ENCODE measurements at places on chromosomes 16 and 17.

- DNase-seq = no peak
- no peak overlapping the region for H3K27ac ChIP-seq
- H3K36me3 ChIP-seq = peaks cover 10% of the 10 kb centered on the region
- H3K27me3 ChIP-seq = no peaks in the 10 kb centered on the region
- peaks cover 2% of the 10 kb centered on the region for H3K4me1 ChIP-seq
These were observed 42.8 kb downstream of the MRC2 start for GRCh38 chr17:62670202-62670821.

- no peak overlapping the region for H3K4me3 ChIP-seq
- no peaks in the 10 kb centered on the region for H3K36me3 ChIP-seq
- H3K27ac ChIP-seq = no peak overlapping the region
- DNase-seq = no peak
- peaks cover 5% of the 10 kb centered on the region for H3K4me1 ChIP-seq
These were observed 91.8 kb downstream of the RGS9 start for GRCh38 chr17:65228734-65229620.

- no peak overlapping the region for H3K27ac ChIP-seq
- H3K27me3 ChIP-seq = peaks cover 4% of the 10 kb centered on the region
- H3K4me1 ChIP-seq = no peaks in the 10 kb centered on the region
- H3K36me3 ChIP-seq = no peaks in the 10 kb centered on the region
- no peak for DNase-seq
- H3K4me3 ChIP-seq = no peak overlapping the region
These were observed 9.3 kb upstream of the MRTFB start for GRCh38 chr16:14061732-14062259.

GRCh38 chr16:75476817-75477216 is 12.3 kb upstream of the TMEM170A start:
- no peaks in the 10 kb centered on the region for H3K36me3 ChIP-seq
- H3K27ac ChIP-seq = no peak overlapping the region
- H3K4me1 ChIP-seq = no peaks in the 10 kb centered on the region
- no peaks in the 10 kb centered on the region for H3K27me3 ChIP-seq
- no peak overlapping the region for H3K4me3 ChIP-seq

DNA sequence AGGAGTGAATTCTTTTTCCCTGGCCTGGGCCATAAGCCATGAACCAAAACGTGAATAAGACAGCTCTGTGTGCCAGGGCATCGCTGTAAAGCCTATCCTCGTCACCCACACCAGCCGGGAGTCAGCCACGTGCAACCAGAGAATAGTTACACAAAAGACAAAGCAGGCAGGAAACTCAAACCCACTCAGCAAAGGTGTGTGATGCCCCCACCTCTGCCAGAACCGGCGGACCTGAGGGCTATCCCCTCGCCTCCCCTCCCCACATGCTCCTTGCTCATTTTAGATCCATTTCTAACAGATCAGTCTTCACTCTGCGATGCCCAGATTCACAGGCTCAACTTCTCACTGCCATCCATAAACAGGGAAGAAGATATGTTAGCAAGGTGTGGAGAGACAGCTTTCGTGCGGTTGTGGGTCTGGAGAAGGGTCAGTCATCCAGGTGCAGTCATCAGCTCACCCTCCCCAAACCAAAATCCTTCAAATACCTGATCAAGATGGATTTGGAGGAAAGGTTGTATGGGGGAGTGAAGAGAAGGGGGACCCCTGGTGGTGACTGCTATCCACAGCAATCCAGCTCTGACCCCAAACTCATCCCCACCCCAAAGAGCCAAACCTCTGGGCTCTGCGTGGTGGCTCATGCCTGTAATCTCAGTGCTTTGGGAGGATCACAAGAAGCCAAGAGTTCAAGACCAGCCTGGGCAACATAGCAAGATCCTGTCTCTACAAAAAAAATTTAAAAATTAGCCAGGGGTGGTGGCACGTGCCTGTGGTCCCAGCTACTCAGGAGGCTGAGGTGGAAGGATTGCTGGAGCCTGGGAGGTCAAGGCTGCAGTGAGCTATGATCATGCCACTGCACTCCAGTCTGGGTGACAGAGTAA is 219.2 kb downstream of the C16orf78 start:
- no peaks in the 10 kb centered on the region for H3K27me3 ChIP-seq
- peak; percentile 56 for DNase-seq
- H3K27ac ChIP-seq = peak overlapping the region; percentile 21
- H3K4me3 ChIP-seq = no peak overlapping the region
- peaks cover 38% of the 10 kb centered on the region for H3K4me1 ChIP-seq
- H3K36me3 ChIP-seq = no peaks in the 10 kb centered on the region

DNA sequence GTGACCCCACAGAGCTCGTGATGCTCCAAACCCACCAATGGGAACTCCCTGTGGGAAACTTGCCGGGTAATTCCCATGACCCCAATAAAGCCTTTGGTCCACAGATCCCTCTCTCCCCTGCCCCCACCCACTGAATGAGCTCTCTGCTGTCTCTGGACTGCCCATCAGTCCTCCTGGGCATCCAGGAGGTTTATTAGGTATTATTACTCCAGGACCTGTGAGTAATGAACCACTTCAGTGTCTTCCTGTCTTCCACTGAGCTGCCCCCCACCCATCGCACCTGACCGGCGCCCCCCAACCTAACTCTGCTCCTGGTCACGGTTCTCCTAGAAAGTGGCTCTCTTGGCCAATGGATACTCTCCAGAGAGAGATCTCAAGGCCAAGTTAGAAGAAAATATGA is 28.7 kb upstream of the DNAH17 start:
- H3K4me1 ChIP-seq = peaks cover 4% of the 10 kb centered on the region
- no peak overlapping the region for H3K4me3 ChIP-seq
- H3K27ac ChIP-seq = no peak overlapping the region
- no peaks in the 10 kb centered on the region for H3K36me3 ChIP-seq

DNA sequence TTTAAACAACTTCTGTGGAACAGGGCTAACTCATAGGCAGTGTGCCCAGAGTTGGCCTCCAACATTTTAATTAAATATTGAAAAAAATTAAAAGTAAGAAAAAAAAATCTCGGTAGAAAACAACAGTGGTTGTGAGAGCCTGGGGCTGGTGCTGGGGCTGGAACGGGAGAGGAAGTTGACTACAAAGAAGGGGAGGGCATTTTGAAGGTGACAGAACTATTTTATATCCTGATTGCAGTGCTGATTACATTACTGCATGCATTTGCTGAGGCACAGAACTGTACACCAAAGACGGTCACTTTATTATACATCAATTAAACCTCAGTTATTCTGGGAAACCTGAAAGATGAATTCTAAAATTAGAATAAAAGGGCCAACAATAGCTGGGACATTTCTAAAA is 142.5 kb downstream of the PARN start:
- H3K27ac ChIP-seq = no peak overlapping the region
- H3K36me3 ChIP-seq = no peaks in the 10 kb centered on the region
- no peaks in the 10 kb centered on the region for H3K27me3 ChIP-seq
- no peak overlapping the region for H3K4me3 ChIP-seq

DNA sequence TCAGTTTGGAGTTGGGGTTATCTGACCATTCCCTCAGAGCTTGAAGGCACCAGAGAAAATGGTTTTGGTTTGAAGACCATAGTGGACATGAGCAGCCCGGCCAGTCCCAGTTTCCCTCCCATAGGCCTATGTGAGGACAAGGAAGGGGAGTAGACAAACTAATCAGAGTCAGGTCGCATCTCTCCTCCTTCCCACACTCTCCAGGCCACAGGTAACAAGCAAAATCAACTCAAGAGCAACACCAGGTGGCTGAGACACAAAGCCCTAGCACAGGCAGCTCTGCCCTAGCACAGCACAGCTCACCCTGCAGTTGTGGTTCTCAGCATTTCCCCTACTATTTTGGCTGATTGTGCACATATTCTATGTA is 7.2 kb downstream of the SUPT4H1 start:
- no peak overlapping the region for H3K27ac ChIP-seq
- DNase-seq = no peak
- H3K36me3 ChIP-seq = peaks cover 64% of the 10 kb centered on the region

DNA sequence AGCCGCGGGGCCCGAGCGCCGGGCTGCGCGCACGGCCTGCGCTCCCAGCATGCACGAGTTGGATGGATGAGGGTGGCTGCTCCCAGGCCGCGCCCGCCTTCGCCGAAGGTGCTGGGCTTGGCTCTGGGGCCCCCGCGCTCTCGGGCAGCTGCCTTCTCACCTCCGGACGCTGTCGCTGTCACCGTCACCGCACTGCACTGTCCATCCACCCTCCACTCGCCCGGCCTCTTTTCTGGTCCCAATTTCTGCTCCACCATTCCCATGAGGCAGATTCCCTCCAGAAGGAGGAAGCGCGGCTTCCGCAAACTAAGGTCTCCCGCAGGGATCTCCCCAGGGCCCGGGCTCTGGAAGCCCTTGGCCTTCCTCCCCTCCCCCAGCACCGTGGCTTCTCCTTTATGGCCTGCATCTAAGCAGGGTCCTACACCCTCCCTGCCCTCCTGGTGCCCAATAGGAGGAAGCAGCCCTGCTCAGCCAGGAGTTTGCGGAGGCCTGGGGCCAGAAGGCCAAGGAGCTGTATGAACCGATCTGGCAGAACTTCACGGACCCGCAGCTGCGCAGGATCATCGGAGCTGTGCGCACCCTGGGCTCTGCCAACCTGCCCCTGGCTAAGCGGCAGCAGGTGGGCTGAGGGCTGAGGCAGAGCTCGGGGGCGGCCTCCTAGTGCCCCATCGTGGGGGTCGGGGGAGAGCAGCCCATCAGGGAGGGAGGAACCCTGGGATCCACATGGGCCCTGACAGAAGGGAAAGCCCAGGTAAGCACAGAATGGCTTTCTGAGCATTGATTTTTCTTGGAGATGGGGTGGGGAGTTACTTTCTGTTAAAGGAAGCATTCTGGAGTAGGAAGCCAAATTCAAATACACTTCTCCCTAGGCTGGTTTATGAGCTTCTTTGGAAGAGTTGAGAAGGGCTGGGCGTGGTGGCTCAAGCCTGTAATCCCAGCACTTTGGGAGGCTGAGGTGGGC is 899 bp downstream of the ACE start:
- H3K27me3 ChIP-seq = peaks cover 81% of the 10 kb centered on the region
- no peak for DNase-seq
- no peaks in the 10 kb centered on the region for H3K36me3 ChIP-seq
- peak overlapping the region; percentile 76 for H3K4me3 ChIP-seq
- no peak overlapping the region for H3K27ac ChIP-seq

- DNase-seq = no peak
- no peaks in the 10 kb centered on the region for H3K4me1 ChIP-seq
- peaks cover 45% of the 10 kb centered on the region for H3K27me3 ChIP-seq
- no peaks in the 10 kb centered on the region for H3K36me3 ChIP-seq
- H3K4me3 ChIP-seq = peak within 1 kb of the TSS; percentile 71
- no peak within 1 kb of the TSS for H3K27ac ChIP-seq
These were observed at the start of gene CHP2 for GRCh38 chr16:23754594-23755483. CHP2 (plus strand) TSS chr16:23755026; CDS start chr16:23755050, 24 bp downstream.

DNA sequence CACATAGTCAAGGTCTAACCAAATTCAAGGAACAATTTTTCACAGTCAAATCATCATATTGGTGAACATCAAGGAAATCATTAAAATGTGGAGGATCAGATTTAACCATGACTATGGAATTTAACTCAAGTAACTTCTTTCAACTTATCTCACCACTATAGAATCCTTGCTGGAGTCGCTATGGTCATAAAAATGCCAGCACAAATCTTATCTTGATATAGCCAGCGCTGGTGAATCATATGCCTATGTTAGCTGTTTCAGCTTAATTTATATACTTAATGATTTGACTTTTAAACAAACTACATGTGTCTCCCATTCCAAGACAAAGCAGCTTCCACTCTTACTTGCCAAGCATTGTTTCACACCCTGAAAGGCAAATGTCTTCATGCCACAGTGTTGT is 416.4 kb downstream of the CDH11 start:
- no peak overlapping the region for H3K27ac ChIP-seq
- no peaks in the 10 kb centered on the region for H3K27me3 ChIP-seq
- H3K4me1 ChIP-seq = peaks cover 3% of the 10 kb centered on the region

DNA sequence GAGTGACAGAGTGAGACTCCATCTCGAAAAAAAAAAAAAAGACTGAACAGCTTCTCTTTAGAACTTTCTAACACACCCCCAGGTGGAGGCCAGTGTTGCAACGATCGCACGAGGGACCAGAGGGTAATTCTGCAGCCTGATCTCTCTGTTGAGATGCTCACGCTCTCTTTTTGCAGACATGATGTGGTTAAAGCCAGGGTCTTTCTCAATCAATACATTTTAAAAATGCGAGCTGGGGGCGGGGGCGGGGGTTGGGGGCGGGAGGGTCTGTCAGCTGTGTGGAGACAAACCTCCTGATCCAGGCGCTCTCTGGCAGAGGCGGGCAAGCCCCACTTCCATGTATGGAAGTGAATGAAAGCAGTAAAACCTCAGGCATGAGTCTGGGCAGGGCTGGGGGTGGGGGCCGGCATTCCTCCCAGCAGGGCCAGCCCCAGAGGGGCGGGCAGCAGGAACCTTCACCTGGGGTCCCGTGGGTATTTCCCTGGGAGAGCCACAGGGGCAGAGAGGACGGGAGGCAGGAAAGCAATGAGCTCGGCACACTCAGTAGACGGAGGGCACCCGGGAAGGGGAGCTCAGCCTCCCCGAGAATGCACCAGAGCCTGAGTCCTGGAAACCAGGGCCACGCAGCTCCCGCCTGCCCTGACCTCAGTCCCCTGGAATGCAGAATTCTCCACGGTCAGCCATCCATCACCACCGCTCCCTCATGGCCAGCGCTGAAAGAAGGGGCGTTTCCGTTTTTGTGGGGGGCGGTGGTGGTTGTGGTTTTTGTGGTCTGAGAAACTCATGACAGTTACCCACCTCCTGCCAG is 28.0 kb downstream of the NXN start:
- H3K27ac ChIP-seq = peak overlapping the region; percentile 98
- peaks cover 19% of the 10 kb centered on the region for H3K4me1 ChIP-seq
- H3K4me3 ChIP-seq = no peak overlapping the region
- no peaks in the 10 kb centered on the region for H3K27me3 ChIP-seq
- peaks cover 4% of the 10 kb centered on the region for H3K36me3 ChIP-seq
- peak; percentile 67 for DNase-seq

- H3K27me3 ChIP-seq = no peaks in the 10 kb centered on the region
- no peaks in the 10 kb centered on the region for H3K36me3 ChIP-seq
- DNase-seq = no peak
- H3K4me3 ChIP-seq = no peak overlapping the region
These were observed 239.0 kb downstream of the SOX9 start for GRCh38 chr17:72359811-72360210.

DNA sequence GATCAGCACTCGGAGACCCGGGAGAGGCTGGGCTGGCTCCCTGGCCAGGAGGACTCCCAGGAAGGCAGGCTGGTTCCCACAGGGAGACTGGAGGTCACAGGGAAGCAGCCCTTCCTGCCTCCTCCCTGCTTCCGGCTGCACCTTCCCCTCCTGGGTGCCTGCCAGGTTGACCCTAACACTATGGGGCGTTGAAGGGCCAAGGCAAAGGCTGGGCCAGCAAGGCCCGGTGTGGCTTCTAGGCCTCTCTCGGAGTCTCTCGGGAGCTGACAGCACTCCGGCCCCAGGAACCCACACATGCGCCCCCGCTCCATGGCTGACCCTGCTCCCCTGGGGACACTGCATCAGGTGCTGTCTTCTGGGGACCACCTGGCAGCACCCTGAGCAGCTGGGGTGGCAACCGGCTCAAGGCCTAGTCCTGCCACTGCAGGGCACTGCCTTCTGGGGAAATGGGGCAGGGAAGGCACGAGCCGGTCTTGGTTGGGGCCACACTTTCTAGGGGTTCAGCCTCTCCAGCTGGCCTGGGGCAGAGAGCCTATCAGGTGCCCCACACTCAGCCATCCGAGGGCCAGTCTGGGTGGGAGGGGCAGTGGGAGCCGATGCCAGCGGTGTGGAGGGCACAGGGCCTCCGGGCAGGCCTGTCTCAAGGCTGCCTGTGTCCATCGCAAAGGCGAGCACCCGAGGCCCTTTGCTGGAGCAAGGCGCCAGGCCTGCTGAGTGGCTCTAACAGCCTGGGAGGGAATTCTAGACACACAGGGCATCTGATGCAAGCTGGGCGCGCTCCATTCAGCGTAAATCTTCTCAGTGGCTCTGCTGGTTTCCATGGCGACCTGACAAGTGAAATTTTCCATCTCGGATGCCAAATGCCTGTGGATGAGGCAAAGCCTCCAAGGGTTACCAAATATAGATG is 5.6 kb upstream of the MTSS2 start:
- no peaks in the 10 kb centered on the region for H3K27me3 ChIP-seq
- no peak overlapping the region for H3K4me3 ChIP-seq
- H3K27ac ChIP-seq = no peak overlapping the region
- H3K36me3 ChIP-seq = no peaks in the 10 kb centered on the region
